NCI-H2081 treated with DMSO at 0.1 percent for 48 hours (cell line): ENCODE measurements at places on chromosomes 5 and 9.
A peak's percentile ranks its signal among the peaks of the same experiment; 100 is the strongest.

DNA sequence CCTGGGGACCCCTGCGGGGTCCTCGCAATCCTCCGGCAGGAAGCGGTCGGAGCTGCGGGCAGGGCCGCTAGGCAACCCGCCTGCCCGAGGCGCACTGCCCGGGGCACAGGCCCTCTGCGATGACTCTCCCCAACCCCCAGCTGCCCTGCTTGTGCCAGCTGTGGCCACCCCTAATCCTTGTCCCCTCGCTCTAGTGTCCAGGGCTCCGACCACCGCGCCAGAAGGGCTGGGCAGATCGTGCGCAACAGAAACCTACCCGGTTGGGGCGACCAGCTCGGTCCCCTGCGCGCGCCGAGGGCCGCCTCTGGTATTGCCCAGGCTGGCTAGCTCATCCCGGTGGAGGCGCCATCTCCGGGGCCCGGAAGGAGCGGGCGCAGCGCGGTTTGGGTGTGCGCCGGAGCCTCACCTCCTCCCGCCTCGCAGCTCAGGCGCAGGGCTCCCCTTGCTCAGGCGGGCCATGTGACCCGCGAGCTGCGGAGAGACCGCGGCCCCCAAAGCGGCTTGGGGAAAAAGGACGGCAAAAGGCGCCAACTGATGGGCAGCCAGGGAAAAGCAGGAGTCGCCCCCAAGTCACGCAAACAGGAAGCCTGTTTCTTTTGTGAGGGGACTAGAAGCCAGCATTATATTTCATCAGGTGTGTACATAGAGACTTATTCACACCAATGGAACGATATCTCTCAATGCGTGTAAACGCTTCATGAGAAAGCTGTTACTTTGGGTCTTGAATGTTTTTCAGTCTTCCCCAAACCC, 46.8 kb upstream of the RNF20 start:
- peak; percentile 51 for DNase-seq

- no peak for DNase-seq
Measured at GRCh38 chr9:13137426-13137825, 142.1 kb downstream of the MPDZ start.

DNA sequence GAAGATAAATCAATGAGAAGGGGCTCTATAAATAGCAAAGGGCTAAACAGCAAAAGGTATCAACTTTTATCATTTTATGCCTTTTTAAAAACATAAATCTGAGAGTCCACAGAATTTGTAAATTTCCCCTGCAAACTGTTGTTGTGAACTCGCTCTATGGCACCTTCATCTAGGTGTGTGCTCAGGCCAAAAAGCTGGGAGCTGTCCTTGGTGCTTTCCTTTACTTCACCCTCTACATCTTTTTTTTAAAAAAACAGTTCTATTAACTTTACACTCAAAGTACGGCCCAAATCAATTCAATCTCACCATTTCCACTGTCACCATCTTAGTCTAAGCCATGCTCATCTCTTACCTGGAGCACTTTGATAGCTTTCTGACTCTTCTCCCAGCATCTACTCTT, 108.2 kb upstream of the GPR151 start:
- DNase-seq, result no peak

DNA sequence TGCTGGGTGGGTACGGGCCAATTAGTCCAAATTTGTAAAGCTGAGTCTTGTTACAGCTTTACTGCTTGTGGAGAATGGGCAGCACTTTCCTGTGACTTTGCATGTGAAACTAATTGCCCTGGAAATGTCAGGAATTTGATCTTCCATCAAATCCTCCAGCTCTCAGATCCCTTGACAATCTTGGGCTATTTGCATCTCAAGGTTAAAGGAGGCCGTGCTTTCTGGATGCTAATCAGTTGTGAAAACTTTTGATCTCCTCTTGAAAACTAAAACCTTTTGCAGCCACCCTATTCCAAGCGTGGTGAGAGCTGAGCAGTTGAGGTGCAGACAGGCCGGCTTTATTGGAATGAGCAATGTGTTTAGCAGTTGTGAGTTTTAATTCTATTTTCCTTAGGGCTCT, 68.0 kb upstream of the CLINT1 start:
- no peak for DNase-seq

GRCh38 chr9:75754080-75754479, 136.4 kb upstream of the PCSK5 start:
- no peak for DNase-seq

DNA sequence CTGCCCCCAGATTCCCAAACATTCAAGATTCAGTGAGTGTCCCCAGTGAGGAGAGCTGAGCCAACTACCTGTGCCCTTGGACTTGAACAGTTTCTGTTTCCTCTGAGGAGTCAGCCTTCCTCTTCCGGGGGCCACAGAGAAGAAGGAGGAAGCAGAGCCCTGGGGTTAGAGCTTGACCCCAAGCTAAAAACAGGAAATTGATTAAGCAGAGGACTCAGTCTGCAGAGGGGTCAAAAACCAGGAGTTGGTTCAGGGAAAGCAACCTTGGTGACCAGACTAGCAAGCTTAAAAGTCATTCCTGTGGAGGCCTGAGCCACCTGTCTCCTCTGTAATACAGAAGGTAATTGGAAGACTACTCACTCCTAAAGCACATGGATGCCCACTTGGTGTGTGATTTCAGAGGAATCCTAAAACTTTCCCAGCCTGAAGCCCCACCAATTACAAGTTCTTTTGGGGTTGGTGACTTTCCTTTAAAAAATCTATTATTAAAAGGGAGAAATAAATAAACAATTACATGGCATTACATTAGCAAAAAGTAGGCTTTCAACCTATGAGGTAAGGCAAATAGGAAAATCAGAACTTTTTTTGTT, 64.2 kb upstream of the SELENOP start:
- no peak for DNase-seq

GRCh38 chr9:88418025-88418424, 29.8 kb downstream of the SPIN1 start:
- no peak for DNase-seq

DNA sequence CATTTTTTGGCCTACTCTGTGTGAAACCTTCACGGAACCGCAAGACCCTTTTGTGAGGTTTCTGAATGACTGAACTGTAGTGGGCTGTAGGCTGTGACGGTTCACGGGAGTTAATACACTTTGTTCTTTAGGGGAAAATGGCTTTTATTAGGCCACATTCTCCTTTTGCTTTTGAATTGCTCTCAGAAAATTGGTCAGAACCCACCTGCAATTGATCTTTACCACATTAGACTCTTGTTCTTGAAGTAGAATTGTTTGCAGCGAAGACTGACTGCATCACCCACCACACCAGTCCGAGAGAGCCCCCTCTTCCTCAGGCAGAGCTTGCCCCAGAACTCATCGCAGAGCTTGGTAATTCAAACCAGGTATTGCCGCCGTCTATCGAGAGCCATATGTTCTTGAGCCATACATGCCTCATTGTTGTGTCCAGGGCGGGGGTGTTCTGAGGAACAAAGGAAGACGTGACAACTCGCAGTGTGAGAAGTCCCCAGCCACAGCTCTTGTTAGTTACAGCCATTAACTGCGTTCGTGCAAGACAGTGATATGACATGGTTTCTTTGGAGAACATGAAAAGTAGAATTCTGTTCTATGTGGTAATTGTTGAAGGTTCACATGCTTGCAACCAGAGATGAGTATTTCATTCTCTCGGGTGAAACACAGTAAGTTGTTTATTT, 166.4 kb upstream of the OTULINL start:
- no peak for DNase-seq

- DNase-seq, result no peak
Measured at GRCh38 chr5:175464074-175464941, 14.1 kb upstream of the SFXN1 start.

- DNase-seq, result no peak
Measured at GRCh38 chr5:7852988-7853387, 2.1 kb upstream of the CFAP90 start.

DNA sequence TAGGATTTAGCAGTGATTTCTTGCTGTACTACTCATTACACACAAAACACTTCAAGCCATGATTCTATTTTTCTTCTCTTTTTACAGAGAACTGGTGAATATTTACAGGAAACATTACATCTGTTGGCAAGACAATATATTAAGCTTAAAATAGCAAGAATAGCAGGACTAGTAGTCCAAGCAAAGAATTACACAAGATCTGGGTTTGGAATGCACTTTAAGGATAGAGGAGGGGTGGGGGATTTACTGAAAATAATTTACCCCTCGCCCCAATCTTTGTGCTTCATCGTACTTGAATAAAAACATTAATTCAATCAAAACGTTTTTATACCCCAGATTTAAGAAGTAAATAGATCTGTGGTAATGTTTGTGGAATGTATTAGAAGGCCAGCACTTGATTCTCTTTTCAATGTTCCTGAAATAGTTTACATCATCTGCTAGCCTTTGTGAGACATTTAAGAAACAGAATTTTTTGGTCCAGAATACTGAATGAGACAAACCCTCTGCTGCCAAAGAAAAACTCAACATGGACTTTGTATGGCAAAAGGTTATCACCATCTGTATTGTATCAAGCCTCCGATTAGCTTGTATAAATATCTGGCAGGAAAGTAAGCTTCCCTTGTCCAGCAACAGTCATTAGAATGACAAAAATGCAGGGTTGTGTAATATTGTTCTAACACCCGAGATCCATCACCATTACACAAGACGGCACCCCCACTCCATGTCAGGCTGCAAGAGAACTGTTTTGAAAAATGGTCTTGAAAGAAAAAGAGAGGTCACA, 23.8 kb downstream of the SVEP1 start:
- DNase-seq, result no peak

DNA sequence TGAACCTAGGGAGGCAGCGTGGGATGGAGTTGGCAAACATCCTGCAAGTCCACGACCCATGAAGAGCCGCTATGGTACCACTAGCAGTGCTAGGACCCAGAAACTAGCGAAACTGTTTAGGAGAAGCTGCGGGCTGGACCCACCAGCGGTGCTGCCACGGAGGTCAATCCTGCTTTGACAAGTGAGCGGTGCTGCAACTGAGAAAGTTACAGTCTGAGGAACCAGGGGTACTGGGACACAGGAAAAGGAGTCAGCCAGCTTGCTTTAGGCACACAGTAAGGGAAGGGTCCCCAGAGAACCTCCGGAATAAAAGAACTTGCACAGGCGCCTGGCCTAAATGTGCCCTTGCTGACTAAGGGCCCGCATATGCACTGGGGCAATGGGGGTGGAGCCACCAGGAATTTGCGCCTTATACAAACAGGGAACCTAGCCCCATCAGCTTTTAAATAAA, 23.6 kb upstream of the ANXA2R start:
- DNase-seq, result no peak

GRCh38 chr5:127564002-127564769, 46.7 kb downstream of the PRRC1 start:
- DNase-seq, result peak; percentile 30
